Activated naive CD4-positive, alpha-beta T cell treated with anti-CD3 and anti-CD28 coated beads, Interleukin-2, amount 10 ng/mL, durations not matched to agents 7 days and 5 days (primary cell): ENCODE measurements at places on chromosomes 16 and 17.
A peak's percentile ranks its signal among the peaks of the same experiment; 100 is the strongest.

- no peaks in the 10 kb centered on the region for H3K4me1 ChIP-seq
- H3K36me3 ChIP-seq, result no peaks in the 10 kb centered on the region
- H3K27me3 ChIP-seq, result no peaks in the 10 kb centered on the region
- no peak overlapping the region for H3K4me3 ChIP-seq
- no peak for DNase-seq
Measured at GRCh38 chr16:61792194-61792909, 243.9 kb downstream of the CDH8 start.

DNA sequence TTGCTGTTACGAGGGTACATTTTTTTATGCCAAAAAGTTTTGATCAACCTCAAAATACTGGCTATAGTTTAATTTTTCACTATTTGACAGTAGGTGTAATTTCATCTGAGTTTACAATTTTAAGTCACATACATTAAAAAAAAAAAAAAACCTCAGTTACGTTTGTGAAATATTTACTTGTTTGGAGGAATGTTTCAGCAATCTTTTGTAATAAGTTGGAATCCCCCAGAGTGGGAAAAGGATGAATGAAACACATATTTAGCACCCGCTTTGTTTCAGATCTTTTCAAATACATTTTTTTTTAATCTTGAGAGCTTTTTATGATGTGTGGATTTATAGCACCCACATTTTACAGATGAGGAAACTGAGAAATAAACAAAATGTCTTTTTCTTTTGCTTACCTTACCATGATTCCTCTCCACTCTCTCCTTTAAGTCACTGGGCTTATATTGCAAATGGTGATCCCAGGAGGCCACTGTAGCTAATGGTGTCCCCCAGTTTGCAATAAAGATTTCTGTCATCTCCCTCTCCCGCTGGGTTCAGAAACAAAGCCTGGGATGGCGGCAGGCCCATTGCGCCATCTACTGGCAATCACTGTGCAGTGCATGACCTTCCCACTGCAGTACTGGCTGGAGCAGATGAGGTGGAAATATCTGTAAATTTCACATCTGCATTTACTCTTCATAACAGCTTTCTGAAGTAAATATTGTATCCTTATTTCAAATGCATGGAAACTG is 27.7 kb downstream of the TBC1D3B start:
- no peaks in the 10 kb centered on the region for H3K36me3 ChIP-seq
- no peak overlapping the region for H3K4me3 ChIP-seq
- H3K27ac ChIP-seq, result no peak overlapping the region
- DNase-seq, result peak; percentile 78

- no peak overlapping the region for H3K4me3 ChIP-seq
- no peak for DNase-seq
- H3K36me3 ChIP-seq, result no peaks in the 10 kb centered on the region
- H3K4me1 ChIP-seq, result no peaks in the 10 kb centered on the region
Measured at GRCh38 chr16:55585631-55586030, 19.1 kb downstream of the CAPNS2 start.

GRCh38 chr17:1374431-1375177 is 25.4 kb downstream of the YWHAE start:
- H3K36me3 ChIP-seq, result peaks cover 16% of the 10 kb centered on the region
- H3K4me1 ChIP-seq, result peaks cover 73% of the 10 kb centered on the region
- no peak for DNase-seq
- peak overlapping the region; percentile 74 for H3K27ac ChIP-seq
- H3K4me3 ChIP-seq, result peak overlapping the region; percentile 2

- H3K4me3 ChIP-seq, result no peak overlapping the region
- DNase-seq, result no peak
- no peaks in the 10 kb centered on the region for H3K27me3 ChIP-seq
- H3K27ac ChIP-seq, result no peak overlapping the region
Measured at GRCh38 chr16:12422233-12422632, 381.5 kb downstream of the CPPED1 start.

- H3K4me3 ChIP-seq, result no peak overlapping the region
- DNase-seq, result no peak
- no peak overlapping the region for H3K27ac ChIP-seq
- peaks cover 3% of the 10 kb centered on the region for H3K36me3 ChIP-seq
Measured at GRCh38 chr16:10370096-10370726, 15.7 kb upstream of the ATF7IP2 start.

- DNase-seq, result peak; percentile 73
- H3K27ac ChIP-seq, result peak overlapping the region; percentile 97
- H3K4me1 ChIP-seq, result peaks cover 45% of the 10 kb centered on the region
- H3K27me3 ChIP-seq, result no peaks in the 10 kb centered on the region
- peaks cover 11% of the 10 kb centered on the region for H3K36me3 ChIP-seq
Measured at GRCh38 chr16:48366165-48367093, 18.8 kb downstream of the SIAH1 start.

DNA sequence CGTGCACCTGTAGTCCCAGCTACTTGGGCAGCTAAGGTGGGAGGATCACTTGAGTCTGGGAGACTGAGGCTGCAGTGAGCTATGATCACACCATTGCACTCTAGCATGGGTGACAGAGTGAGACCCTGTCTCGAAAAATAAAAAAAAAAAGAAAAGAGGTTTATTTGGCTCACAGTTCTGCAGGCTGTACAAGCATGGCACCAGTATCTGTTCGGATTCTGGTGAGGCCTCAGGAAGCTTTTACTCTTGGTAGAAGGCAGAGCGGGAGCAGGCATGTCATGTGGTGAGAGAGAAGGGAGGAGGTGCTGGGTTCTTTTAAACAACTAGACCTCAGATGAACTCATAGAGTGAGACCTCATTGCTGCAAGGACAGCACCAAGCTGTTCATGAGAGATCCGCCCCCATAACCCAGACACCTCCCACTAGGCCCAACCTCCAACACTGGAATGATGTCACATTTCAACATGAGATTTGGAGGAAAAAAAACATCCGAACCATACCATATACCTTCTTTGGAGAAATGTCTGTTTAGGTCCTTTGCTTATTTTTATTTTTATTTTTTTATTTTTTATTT is 10.3 kb upstream of the RMI2 start:
- no peak overlapping the region for H3K4me3 ChIP-seq
- H3K36me3 ChIP-seq, result no peaks in the 10 kb centered on the region
- peaks cover 7% of the 10 kb centered on the region for H3K27me3 ChIP-seq
- no peak overlapping the region for H3K27ac ChIP-seq
- no peak for DNase-seq
- peaks cover 15% of the 10 kb centered on the region for H3K4me1 ChIP-seq

GRCh38 chr17:27408891-27409290 is 47.4 kb upstream of the KSR1 start:
- peaks cover 30% of the 10 kb centered on the region for H3K27me3 ChIP-seq
- DNase-seq, result no peak
- H3K36me3 ChIP-seq, result no peaks in the 10 kb centered on the region
- no peak overlapping the region for H3K4me3 ChIP-seq
- H3K27ac ChIP-seq, result no peak overlapping the region
- H3K4me1 ChIP-seq, result no peaks in the 10 kb centered on the region

GRCh38 chr17:10683853-10684252 is 13.5 kb downstream of the SCO1 start:
- DNase-seq, result no peak
- no peak overlapping the region for H3K4me3 ChIP-seq
- H3K36me3 ChIP-seq, result peaks cover 54% of the 10 kb centered on the region
- H3K27ac ChIP-seq, result no peak overlapping the region

GRCh38 chr17:49440581-49440980 is 25.9 kb upstream of the PHB1 start:
- H3K4me1 ChIP-seq, result no peaks in the 10 kb centered on the region
- no peaks in the 10 kb centered on the region for H3K36me3 ChIP-seq
- DNase-seq, result peak; percentile 18
- H3K27ac ChIP-seq, result no peak overlapping the region
- H3K4me3 ChIP-seq, result no peak overlapping the region

DNA sequence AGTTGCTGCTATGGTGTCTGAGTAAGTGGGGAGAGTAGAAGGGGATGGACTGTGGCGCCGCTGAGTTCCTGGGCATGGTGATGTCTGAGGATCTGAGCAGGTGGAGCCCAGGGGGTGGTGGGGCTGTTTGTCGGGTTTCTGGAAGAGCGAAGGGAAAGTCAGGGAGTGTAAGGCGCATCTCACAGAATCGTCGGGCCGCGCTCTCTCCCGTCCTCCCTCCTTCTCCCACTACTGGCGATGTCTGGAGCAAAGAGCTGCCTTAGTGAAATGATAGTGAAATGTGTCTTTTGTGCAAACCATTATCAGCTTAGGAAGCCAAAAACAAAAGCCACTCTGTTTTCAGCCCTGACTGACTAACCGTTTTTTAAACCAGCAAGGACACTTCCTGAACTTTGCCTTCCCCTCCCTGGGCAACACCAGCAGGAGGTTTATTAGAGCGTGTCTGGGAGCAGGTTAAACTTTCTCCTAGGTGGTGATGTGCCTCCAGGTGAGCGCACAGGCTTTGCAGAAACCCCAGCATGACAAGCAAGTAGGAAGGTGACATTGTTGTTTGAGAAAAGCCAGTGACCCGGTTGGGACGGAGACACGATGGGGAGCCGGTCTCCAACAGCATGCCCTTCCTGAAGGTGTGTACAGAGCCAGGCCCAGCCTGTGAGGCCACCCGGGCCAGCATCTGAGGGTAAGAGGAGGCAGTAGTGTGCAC is 49.1 kb downstream of the RAB11FIP3 start:
- no peak for DNase-seq
- H3K4me1 ChIP-seq, result no peaks in the 10 kb centered on the region
- no peaks in the 10 kb centered on the region for H3K36me3 ChIP-seq

GRCh38 chr16:50219402-50219975 is 46.9 kb upstream of the ADCY7 start:
- H3K27me3 ChIP-seq, result no peaks in the 10 kb centered on the region
- no peak overlapping the region for H3K4me3 ChIP-seq
- DNase-seq, result no peak
- H3K4me1 ChIP-seq, result peaks cover 29% of the 10 kb centered on the region
- no peak overlapping the region for H3K27ac ChIP-seq

- H3K4me3 ChIP-seq, result no peak overlapping the region
- peaks cover 6% of the 10 kb centered on the region for H3K4me1 ChIP-seq
Measured at GRCh38 chr16:84484579-84485254, 19.7 kb downstream of the MEAK7 start.

DNA sequence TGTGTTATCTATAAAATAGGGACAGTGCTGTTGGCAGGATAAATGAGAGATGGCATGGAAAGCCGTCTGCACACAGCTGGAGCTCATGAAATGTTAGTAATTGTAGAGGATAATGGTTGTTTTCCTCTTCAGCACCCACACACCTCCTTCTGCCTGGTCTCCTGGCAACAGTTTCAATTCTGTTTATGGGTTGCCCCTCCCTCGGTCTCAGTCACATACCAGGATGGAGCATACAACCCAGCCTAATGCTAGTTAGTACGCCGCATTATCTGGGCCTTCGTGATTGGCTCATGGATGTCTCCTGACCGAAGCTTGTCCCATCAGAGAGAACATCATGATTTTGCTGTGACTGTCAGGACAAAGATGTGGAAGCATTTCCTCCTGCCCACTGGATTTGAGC is 126.2 kb upstream of the WSCD1 start:
- no peaks in the 10 kb centered on the region for H3K36me3 ChIP-seq
- H3K4me3 ChIP-seq, result no peak overlapping the region
- DNase-seq, result no peak
- H3K27ac ChIP-seq, result no peak overlapping the region

DNA sequence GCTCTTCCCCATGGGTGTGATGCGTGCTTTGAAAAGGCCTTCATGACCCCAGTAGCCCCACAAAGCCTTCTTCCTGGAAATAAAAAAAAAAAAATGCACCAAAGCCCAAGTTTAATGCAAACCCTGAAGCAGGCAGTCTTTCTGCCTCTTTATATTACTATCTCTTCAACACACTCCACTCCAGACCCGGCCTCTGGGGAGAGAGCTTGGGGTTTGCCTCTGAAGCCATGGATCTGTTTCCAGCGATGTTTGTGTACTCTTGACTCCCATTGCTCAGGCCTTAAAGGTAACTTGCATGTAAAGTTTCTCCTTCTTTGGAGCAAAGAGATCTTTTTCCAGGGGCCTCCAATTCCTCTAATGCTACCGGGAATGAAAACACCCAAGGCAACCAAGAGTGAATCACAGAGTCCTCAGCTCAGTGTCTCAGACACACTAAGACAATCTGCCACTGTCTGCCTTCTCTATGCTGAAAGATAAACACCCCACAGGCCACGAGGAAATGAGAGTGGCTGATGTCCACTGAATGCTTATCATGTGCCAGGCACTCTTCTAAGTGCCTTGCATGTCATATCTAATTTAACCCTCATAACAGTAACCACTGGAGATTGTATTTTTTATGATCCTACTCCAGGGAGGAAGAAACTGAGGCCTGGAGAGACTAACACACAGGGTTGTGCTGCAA is 56.4 kb upstream of the AKTIP start:
- no peaks in the 10 kb centered on the region for H3K36me3 ChIP-seq
- no peak overlapping the region for H3K27ac ChIP-seq
- no peaks in the 10 kb centered on the region for H3K27me3 ChIP-seq

- no peak overlapping the region for H3K27ac ChIP-seq
- H3K4me1 ChIP-seq, result no peaks in the 10 kb centered on the region
- no peak overlapping the region for H3K4me3 ChIP-seq
- H3K36me3 ChIP-seq, result no peaks in the 10 kb centered on the region
- peaks cover 7% of the 10 kb centered on the region for H3K27me3 ChIP-seq
Measured at GRCh38 chr16:82037251-82037650, 2.2 kb downstream of the HSD17B2 start.

- DNase-seq, result no peak
- no peak overlapping the region for H3K4me3 ChIP-seq
- peaks cover 2% of the 10 kb centered on the region for H3K36me3 ChIP-seq
Measured at GRCh38 chr17:16329519-16330271, 23.6 kb downstream of the CENPV start.

DNA sequence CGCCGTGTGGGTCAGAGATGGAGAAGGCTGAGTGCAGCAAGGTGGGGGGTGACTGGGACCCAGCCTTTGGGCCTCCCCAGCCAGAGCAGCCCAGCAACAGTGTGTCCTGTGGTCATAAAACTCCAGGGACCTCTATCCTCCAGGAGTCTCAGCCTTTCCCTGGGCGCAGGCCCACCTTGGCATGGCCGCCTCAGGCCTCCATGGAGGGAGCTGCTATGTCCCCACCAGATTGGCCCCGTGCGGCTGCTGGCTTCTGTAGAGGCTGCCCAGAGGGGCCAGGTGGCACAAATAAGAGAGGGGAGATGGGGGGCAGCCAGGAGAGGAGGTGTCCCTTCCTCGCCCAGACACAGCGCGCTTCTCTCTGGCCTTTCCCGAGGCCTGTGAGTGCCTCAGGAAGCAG is 2.6 kb upstream of the SYNGR3 start:
- H3K27me3 ChIP-seq, result peaks cover 77% of the 10 kb centered on the region
- no peak overlapping the region for H3K27ac ChIP-seq
- H3K36me3 ChIP-seq, result peaks cover 13% of the 10 kb centered on the region
- no peak for DNase-seq

- H3K4me3 ChIP-seq, result no peak overlapping the region
- no peaks in the 10 kb centered on the region for H3K36me3 ChIP-seq
- no peak overlapping the region for H3K27ac ChIP-seq
- DNase-seq, result no peak
Measured at GRCh38 chr17:56656701-56657327, 63.3 kb downstream of the NOG start.

- H3K36me3 ChIP-seq, result no peaks in the 10 kb centered on the region
- no peak overlapping the region for H3K4me3 ChIP-seq
- peaks cover 5% of the 10 kb centered on the region for H3K4me1 ChIP-seq
- peaks cover 59% of the 10 kb centered on the region for H3K27me3 ChIP-seq
- H3K27ac ChIP-seq, result no peak overlapping the region
Measured at GRCh38 chr17:43956222-43956621, 2.5 kb upstream of the PYY start.
